ENCODE measurements at places on chromosomes 16 and 17.

GRCh38 chr17:37081287-37081686 is 132.5 kb downstream of the AATF start:
- no peak for DNase-seq

GRCh38 chr16:24539850-24540601 is 660 bp downstream of the RBBP6 start:
- DNase-seq, result no peak

DNA sequence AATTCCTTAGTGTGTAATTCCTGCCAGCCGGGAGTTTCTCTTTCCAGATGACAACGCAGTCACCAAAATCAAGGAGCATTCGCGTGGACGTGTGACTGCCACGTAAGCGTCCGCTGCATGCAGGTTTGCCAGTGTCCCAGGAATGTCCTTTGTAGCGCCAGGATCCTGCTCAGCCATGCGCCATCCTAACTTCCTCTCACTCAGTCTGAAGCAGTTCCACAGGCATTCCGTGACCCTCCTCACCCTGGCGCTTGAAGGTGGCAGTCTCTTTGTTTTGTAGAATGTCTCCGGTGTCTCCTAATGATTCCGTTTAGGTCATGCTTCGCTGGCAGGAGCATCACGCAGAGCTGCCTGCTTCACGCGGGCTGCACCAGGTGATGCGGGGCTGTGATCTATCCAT is 88.6 kb downstream of the RPTOR start:
- DNase-seq, result no peak

- DNase-seq, result no peak
Observed at GRCh38 chr16:47492428-47493377, 31.6 kb downstream of the PHKB start.

GRCh38 chr17:8857919-8858318 is 9.6 kb downstream of the PIK3R6 start:
- DNase-seq, result no peak

DNA sequence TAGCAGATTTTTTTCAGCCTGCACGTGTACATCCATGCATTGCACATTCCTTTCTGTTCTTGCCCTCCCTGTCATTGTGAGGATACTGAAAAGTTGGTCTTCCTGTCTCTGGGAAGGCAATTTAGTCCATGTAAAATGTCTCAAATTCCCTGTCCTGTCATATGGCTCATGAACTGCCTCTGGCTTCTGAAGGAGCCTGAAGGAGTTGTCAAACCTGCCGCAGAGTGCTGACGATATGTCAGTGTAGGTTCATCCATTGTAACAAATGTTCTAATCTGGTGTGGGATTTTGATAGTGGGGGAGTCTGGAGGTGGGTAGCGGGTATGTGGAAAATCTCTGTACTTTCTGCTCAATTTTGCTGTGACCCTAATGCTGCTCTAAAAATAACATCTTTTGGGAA is 59.6 kb downstream of the YPEL2 start:
- DNase-seq, result no peak

DNA sequence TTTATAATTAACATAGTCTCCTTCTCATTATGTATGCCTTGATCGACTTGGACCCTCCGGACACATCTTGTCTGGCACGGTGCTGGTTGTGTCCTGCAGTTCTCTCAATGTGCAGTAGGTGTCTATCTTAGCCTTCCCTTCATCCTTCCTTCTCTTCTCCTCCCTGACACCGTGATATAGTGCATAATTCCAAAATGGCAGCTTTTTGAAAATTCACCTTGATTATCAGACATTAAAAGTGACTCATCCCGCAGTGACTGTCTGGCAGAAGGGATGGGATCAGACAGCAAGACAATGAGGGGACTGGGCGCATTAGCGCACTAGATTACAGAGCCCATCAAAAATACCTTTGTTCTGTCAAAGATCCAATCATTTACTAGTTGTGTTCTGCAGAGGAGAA is 70.0 kb upstream of the PMFBP1 start:
- no peak for DNase-seq

DNA sequence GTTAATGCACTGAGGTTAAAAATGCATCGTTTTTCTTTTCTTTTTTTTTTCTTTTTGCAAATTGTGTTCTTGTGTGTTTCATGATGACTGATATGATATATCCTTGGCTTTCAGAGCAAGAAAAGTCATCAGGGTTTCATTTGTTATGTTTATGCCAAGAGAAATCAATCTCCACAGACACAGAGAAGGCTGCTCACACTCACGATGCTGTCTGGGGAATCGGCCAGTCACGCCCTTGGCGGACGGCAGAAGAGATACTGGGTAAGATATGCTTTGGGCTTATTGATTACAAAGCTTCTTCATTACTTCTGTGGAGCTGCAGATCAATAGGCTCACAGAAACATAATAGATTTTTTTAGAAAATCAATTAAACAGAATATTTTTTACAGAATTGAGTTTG is 42.2 kb upstream of the TNRC6C start:
- DNase-seq, result no peak

- DNase-seq, result no peak
Observed at GRCh38 chr17:57016764-57017116, 38.8 kb downstream of the SCPEP1 start.

- no peak for DNase-seq
Observed at GRCh38 chr17:27559506-27560481, 71.2 kb upstream of the LGALS9 start.

DNA sequence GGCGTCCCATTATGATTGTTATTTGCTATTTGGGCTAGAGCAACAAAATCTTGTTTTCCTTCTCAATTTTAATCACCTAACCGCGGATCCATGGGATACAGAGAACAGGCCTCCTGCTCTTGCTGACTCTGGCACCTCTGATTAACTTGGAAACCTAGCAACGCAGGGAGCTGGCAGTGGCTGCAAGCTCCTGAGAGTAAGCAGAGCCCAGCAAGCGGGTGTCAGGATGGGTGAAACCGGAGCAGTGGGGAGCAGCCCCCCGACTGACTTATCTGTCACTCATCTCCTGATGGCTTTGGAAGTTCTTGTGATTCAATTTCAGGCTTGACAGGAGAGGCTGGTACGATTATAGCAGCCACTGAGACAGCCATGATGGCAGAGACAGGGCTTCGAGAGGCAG is 45.5 kb upstream of the CDC42EP4 start:
- no peak for DNase-seq

DNA sequence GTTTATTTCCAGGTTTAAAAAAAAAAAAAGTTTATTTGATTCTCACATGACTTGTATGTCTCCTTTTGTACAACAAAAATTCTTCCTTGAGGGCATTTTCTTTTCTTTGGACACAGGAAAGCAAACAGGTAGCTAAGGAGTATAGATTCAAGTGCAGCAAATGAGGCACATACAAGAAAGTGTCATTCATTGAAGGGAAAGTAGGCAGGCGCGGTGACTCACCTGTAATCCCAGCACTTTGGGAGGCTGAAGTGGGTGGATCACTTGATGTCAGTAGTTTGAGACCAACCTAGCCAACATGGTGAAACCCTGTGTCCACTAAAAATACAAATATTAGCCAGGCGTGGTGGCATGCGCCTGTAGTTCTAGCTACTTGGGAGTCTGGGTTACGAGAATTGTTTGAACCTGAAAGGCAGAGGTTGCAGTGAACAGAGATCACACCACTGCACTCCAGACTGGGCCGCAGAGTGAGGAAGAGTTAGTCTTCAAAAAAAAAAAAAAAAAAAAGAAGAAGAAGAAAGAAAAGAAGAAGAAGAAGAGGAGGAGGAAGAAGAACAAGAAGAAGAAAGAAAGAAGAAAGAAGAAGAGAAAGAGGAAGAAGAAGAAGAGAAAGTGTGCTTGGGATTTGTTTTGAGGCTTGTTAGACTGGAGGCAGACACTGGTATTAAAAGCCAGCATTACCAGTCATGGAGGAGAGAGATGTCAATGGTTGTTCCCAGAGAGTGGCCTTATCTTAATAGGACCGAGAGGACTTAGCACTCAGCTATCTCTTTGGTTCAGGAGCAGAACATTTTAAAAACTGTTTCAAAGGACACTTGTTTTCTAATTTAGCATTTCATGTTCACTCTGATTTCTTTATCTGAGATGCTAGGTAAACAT is 19.7 kb downstream of the GINS3 start:
- DNase-seq, result no peak

DNA sequence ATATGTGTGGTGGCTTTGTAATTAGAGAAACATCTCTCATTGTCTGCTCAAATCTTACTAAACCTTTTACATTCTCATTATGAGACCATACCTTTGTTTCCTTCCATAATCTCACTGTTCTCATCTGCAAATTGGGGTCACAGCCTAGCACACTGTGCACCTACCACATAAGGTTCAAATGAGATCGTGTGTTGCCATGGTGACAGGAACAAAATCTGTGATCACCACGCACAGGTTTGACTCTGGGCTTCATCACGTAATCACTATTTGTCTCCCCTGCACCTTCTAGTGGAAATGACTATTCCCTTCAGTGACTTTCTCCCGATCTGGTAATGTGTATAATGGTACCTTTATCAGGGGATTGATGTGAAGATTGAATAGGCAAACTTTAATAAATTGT is 26.1 kb downstream of the CDH8 start:
- DNase-seq, result no peak

GRCh38 chr16:59907611-59908010 is 1173.5 kb upstream of the GOT2 start:
- DNase-seq, result no peak

GRCh38 chr16:10619271-10619849 is 39.0 kb upstream of the EMP2 start:
- DNase-seq, result no peak

DNA sequence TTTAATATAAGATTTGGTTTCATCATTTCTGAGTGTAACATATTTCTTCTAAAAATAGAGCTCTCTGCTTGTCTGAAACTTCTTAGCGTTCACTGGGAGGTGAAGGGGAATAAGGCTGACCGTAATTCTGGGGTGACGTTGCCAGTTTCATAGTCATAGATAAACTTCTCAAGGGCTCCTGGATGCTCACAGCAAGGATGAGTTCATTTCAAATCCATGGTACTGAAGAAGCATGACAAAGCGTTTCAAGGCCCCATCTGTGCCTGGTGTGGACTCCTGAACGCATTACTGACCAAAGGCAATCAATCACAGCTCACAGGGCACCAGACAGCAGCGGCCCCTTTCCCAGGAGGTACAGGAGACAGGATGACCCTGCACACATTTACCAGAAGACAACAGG is 12.0 kb upstream of the EVPL start:
- DNase-seq, result no peak

GRCh38 chr16:5228369-5228768 is 130.8 kb upstream of the EEF2KMT start:
- no peak for DNase-seq

DNA sequence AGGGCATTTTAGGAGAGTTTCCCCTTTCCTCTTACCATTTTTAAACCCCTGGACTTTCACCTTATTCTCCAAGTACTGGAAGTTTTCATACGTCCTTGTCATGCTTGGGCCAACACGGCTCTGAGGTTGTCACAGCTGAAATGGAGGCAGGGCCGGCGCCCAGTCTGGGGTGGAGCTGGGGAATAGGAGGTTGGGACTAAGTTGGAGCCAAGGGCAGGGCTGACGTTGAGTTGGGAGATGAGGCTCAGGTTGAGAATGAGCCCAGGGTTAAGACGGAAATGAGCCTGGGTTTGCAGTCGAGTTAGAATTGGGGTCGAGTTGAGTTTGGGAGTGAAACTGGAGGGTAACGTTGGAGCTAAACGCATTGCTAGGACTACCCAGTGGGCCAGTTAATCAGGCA is 1.3 kb downstream of the CLEC10A start:
- no peak for DNase-seq

GRCh38 chr16:71796501-71797097 is 12.0 kb downstream of the AP1G1 start:
- DNase-seq, result no peak

- no peak for DNase-seq
Observed at GRCh38 chr17:40122136-40122998, 596 bp downstream of the MSL1 start.

DNA sequence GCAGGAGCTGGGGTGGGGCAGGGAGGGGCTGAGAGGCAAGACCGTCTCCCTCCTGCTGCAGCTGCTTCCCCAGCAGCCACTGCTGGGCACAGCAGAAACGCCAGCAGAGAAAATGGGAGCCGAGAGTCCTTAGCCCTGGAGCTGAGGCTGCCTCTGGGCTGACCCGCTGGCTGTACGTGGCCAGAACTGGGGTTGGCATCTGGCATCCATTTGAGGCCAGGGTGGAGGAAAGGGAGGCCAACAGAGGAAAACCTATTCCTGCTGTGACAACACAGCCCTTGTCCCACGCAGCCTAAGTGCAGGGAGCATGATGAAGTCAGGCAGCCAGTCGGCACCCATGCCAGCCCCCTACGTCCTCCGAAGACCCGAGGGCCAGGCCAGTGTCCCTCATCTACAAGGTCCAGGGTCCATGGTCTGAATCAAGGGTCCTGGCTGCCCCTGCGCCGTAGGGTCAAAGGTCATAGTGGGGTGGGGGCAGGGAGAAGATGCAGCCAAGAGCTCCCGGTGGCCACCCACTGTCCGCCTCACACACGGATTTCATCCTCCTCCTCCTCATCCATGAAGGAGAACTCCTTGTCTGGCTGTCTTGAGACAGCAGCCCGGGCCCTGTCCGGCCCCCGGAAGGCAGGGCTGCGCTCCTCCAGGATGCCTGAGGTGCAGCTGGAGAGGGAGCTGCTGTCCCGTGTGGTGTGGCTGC is 23.4 kb upstream of the CPSF4L start:
- DNase-seq, result no peak

DNA sequence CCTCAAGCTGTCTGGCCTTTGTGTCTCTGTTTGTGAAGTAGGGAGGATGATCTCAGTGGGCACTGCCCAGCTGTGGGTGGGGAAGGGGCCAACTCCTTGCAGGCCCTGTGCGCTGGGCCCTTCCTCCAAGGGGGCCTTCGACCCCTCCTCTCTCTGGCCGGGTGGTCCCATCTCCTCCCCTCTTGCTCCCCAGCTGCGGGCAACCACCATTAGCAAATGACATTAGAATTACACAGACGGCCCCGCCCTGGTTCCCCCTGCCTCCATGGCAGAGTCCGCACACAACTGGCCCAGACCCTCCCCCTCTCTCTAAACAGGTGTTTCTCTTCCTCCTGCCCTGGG is 2.5 kb upstream of the SLC6A4 start:
- no peak for DNase-seq

- no peak for DNase-seq
Observed at GRCh38 chr17:36740157-36740556, 138.8 kb downstream of the MRM1 start.

GRCh38 chr17:38667099-38667786 is 7.5 kb downstream of the EPOP start:
- peak; percentile 24 for DNase-seq

DNA sequence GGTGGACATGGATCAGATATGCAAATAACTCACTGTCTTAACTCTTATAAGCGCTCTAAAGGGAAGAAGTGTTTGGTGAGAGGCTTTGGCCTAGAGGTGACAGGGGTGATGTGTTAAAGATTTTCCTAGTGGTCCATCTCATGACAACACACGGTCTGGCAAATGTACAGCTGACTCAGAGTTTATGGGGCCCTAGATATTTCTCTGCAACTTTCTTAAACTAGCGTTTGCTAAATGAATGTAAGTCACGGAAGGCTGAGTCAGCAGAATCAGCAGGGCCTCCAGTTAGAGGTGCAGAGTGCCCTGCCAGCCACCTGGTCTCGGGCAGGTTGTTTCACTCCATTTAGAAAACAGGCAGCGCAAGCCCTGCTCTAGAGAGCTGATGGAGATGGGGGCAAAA is 40.1 kb downstream of the CLEC16A start:
- no peak for DNase-seq

GRCh38 chr17:9241371-9241712 is 220.0 kb downstream of the NTN1 start:
- DNase-seq, result no peak

- no peak for DNase-seq
Observed at GRCh38 chr16:3121851-3122467, 9.6 kb downstream of the ZNF205 start.

GRCh38 chr16:88662222-88662842 is 559 bp downstream of the MVD start:
- DNase-seq, result no peak

GRCh38 chr16:89621136-89621697 is 7.8 kb downstream of the DPEP1 start:
- no peak for DNase-seq

Data from stimulated activated CD8-positive, alpha-beta memory T cell treated with anti-CD3 and anti-CD28 coated beads, Interleukin-7, amount 100 ng/mL, for 1 hour (primary cell).